ENCODE measurements at places on chromosomes 16 and 17.

DNA sequence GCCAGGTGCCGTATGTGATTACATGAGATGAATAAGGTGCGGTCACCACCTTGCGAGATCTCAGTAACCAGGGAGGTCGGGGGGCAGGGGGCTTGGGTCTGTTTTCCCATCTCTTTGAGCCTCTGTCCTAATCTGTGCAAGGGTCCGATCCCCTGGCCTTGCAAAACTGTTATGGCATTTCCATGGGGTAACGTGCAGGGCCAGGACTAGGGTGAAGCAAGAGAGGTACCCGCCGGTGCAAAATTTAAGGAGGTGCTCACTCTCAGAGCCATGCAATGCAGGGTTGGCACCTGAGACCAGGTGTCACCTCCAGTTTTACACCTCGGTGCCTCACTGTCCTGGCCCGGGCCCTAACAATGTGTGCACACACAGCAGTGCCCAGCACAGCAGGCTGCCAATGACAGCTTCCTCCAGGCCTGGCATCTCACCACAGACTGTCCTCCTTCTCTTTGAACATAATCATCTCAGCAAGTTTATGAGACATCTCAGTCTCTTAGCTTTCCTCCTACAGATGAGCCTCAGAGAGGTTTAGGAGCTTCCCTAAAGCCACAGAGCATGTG lies 43.6 kb downstream of the C16orf95 start:
- DNase-seq = no peak

GRCh38 chr16:50644729-50645128 lies 36.4 kb downstream of the SNX20 start:
- no peak for DNase-seq

DNA sequence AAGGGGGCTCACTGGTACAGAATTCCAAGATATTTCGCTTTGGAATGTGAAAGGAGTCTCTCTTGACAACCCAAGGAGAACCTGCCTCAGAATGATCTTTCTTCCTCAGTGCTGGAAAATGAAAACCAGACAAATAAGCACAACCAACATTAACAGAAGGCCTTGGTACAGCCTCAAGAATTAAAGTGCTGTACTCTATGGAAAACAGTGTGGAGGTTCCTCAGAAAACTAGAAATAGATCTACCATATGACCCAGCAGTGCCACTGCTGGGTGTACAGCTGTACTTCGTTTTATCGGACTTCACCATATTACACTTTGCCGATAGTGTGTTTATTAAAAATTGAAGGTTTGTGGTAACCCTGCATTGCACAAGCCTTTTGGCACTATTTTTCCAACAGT lies 25.2 kb downstream of the HLF start:
- no peak for DNase-seq

- no peak for DNase-seq
Measured at GRCh38 chr16:83329441-83329840, 478.3 kb upstream of the HSBP1 start.

DNA sequence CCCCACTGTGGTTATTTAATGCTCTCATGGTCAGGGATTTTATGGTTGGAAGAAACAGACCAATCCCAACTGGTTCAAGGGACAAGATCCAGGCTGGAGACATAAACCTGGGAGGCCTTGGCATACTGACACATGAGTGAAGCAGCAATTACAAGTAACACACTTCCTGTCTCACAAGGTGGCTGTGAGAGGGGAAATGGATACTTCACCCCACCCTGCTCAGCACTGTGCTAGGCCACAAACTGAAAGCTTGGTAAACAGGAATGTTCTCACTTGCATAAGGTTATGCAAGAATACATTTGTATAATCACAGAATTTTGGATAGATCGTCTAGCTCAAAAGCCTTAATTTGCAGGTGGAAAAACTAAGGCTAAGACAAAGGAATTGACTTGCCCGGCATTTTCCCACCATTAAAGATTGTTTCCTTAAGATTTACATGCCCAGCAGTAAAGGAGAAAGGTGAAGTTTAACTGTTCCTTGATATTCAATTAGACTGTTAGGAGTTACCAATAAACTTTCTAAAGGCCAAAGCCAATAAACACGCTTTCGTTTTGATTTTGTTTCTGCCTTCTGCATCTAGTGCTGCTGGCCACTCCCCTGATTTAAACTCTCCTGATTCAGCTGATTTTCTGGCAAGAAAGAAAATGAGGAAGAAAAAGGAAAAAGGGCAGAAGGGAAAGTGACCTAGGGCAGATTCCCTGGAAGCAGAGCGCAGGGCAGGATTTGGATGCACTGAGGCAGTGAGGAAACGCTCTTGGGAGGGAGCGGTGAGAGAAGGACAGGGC lies 215.6 kb upstream of the CDH5 start:
- no peak for DNase-seq

DNA sequence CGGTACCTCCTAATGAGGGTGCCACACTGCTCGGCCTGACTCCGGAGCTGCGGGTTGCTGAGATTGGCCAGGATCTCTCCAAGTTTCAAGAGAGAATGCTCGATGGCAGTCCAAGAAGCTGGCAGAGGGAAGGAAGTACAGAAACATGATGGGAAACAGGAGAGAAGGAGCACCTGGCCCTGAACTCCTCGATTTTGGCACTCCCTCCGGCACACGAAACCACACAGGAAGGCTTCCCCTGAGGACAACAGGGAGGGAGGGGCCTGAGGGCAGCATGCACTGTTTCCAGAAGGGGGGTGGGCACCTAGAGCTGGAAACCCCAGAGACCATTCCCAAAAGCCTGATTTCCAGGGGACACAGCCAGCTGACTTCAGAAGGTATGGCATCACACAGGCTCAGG lies 18.1 kb downstream of the CSF3 start:
- DNase-seq = no peak

Measured in activated CD4-positive, CD25-positive, alpha-beta regulatory T cell (primary cell).